NCI-H1930 (cell line): ENCODE measurements at places on chromosomes 5 and 9.
A peak's percentile ranks its signal among the peaks of the same experiment; 100 is the strongest.

GRCh38 chr9:129612123-129612522 lies 8.8 kb downstream of the C9orf50 start:
- DNase-seq: no peak

DNA sequence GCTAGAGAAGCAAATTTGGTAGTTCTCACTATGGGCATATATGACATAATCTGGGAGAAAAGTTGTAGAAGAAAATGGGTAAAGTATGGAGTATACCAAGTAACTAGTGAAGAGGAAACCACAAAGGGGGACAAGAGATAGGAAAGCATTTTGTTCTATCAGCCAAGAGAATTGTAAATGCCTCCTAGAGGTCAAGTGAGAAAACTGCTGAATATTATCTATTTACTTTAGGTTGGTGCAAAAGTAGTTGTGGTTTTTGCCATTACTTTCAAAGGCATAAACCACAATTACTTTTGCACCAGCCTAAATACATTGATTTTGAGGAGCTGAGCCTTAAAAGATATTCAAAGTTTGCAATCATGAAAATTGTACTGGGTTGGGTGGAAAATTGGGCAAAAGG lies 126.7 kb upstream of the GRHPR start:
- DNase-seq: no peak

GRCh38 chr5:151742870-151743294 lies 15.5 kb downstream of the ATOX1 start:
- no peak for DNase-seq

GRCh38 chr5:55936100-55936693 lies 58.6 kb downstream of the IL6ST start:
- peak; percentile 17 for DNase-seq

GRCh38 chr9:137959641-137960411 lies 82.2 kb downstream of the CACNA1B start:
- DNase-seq: no peak

- DNase-seq: no peak
Measured at GRCh38 chr9:3884736-3885135, 358.9 kb upstream of the RFX3 start.

DNA sequence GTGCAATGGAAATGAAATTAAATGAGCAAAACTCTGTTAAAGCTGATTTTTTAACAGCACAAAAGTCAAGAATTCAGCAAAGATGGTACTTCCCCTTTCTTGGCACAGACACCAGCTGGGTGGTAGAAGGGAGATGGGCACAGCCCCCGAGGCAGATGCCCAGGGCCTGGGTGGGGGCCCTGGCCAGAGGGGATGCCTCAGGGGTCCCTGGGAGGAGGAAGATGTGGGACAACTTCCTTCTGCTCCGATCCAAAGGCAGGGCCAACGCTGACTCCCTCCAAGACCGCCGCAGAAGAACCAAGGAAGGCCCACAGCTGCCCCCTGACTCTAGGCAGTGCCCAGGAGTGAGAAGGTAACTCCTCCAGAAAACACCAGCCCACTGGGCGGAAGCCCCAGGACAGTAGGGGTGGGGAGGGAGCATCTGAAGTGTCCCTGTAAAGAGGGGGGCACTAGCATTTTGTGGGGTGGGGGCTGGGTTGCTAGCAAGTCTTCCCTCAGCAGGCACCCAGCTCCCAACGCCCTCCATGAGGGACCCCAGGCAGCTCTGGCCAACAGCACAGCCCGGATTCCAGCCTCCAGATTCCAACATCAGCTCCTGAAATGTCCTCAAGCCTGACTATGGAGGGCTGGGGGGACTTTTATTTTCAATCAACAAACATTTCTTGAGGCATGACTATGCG lies 4.9 kb downstream of the NACC2 start:
- no peak for DNase-seq

GRCh38 chr5:118616281-118616680 lies 372.1 kb downstream of the DTWD2 start:
- no peak for DNase-seq

GRCh38 chr9:89591274-89592212 lies 13.3 kb upstream of the GADD45G start:
- no peak for DNase-seq

- DNase-seq: no peak
Measured at GRCh38 chr5:176742246-176743105, 67.9 kb upstream of the UNC5A start.

DNA sequence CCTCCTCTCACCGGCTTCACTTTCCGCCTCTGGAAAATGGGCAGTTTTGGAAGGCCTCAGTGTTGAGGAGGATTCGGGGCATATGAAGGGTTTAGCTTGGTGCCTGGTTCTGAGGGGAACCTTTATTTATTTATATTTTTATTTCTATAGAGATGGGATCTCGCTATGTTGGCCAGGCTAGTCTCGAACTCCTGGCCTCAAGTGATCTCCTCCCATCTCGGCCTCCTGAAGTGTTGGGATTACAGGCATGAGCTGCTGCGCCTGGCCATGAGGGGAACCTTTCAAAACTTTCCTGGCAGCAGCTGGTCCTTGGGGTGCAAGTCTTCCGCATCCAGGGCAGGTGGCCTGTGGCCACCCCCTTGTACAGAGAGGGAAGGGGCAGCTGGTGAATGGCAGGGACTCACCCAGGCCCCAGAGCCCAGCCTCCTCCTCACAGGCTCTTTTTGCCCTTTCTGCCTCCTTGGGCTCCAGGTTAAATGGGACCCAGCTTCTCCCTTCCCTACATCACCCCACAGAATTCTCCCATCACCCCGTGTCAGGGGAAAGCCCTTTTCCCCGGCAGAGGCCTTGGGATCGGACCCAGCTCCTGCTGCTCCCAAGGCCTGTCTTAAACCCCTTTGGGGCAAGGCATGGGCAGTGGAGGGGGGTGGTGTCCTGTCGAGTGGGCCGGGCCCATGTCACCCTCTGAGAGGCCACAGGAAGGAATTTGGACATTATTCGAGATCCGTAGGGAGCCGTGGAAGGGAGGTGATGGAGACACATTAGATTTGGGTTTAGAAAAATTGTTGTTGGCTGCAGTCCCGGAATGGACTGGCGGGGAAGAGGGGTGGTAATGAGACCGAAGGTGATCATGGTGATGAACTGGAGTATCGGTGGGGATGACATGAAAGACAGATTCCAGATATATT lies 5.9 kb downstream of the NCS1 start:
- DNase-seq: no peak

- no peak for DNase-seq
Measured at GRCh38 chr5:151021746-151022145, 1.4 kb downstream of the GPX3 start.

- DNase-seq: no peak
Measured at GRCh38 chr5:91293131-91293530, 90.0 kb downstream of the ARRDC3 start.

- no peak for DNase-seq
Measured at GRCh38 chr5:56914678-56915077, 5.3 kb downstream of the SETD9 start.

GRCh38 chr5:139669662-139670368 lies 21.7 kb downstream of the CXXC5 start:
- no peak for DNase-seq

DNA sequence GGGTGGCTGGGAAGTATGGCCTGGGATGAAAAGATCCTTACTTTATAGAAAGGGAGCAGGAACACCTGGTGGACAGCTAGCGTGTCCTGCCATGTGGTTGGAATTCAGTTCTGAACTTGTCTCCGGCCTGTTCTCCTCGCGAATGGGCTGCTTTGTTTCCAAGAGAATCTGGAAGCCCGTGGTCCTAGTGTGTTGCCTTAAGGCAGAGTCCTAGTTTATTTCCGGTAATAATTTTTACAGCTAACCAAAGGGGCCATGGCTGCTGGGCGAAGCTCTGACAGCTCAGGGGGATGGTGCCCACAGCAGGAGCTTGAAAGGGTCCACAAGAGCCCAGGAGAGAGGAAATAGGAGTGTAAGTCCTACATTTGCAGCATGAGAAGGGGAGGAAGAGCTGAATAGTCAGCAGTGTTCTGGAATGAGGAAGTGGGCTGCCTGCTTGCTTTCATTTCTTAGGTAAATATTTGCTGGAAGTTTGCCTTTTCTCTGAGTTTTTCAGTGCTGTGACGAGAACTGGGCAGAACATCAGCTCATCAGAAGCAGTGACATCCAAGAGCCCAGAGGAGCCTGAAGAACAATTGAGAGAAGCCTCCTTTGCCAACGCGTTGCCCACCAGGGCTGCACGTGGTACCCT lies 13.1 kb upstream of the IGFBPL1 start:
- DNase-seq: no peak

DNA sequence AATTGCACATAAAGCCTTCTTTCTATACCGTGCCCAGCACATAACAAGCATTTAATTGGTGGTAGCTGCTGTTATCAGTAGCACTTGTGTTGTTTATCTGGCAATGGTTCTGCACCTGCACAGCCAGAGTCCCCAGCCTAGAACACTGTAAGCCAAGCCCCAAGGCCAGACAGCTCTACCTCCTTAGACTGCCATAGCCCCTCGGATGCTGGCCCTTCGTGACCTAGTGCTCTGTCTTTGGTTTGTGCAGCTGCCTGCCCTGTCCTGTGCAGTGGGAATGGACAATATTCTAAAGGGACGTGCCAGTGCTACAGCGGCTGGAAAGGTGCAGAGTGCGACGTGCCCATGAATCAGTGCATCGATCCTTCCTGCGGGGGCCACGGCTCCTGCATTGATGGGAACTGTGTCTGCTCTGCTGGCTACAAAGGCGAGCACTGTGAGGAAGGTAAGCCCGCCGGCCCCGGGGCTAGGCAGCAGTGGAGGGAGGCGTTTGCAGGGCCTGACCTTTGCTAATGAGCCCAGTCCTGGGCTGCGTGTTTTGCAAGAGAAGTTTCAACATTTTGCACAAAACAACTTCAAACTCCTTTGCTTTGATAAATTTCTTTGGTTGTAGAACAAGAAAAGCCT lies 173.3 kb upstream of the WWC1 start:
- DNase-seq: no peak

GRCh38 chr9:122656378-122656777 lies 1.0 kb downstream of the OR1B1 start:
- no peak for DNase-seq

DNA sequence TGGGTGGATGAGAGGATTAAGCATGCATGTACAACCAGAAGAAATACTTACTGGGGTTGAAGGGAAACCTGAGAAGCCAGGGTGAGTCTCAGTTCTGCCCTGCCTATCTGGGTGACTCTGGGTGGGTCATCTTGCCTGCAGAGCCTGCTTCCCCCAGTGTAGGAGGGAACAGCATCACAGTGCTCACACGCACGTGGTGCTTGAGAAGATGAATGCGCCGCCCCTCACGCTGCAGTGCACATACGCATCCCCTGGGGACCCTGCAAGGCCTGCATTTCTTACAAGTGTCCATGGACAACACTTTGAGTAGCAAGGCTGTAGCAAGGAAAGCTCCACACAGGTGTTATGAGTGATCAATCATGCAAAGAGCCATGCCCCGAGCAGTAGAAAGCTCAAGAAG lies 18.7 kb upstream of the GABBR2 start:
- DNase-seq: no peak

DNA sequence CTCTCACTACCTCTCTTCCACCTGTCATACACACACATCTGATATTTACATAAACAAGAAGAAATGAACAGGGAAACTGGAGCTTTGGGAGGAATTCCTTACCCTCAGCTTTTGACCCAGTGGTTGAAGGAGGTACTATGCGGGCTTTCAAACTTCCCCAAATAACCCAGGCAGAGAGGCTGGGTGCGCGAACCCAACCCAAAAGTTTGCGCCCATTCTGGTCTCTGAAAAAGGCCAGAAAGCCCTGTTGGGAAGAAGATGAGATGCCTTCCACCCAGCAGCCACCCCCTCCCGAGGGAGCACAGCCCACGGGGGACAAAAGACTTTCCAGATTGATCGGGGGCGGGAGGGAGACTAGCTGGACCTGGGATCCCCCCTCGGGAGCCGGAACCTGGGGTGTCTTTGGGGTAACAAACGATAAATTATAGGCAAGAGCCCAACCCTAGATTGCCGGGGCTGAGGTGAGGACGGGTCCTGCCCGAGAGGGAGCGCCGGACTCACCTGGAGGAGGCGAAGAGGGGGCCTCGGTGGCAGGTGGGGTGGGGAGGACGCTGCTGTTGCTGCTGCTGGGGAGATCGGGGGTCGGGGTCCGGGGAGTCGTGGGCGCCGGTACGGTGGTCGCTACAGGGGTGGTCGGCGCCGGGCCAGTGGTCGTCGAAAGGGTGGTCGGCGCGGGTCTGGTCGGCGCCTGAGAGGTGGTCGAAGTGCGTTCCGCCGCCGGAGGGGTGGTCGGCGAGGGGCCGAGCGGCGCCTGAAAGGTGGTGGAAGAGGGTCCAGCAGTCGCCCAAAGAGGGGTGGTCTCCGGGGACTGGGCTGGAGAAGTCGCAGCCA lies 798 bp downstream of the MEGF9 start:
- no peak for DNase-seq

- no peak for DNase-seq
Measured at GRCh38 chr5:36642089-36642488, 35.7 kb downstream of the SLC1A3 start.

DNA sequence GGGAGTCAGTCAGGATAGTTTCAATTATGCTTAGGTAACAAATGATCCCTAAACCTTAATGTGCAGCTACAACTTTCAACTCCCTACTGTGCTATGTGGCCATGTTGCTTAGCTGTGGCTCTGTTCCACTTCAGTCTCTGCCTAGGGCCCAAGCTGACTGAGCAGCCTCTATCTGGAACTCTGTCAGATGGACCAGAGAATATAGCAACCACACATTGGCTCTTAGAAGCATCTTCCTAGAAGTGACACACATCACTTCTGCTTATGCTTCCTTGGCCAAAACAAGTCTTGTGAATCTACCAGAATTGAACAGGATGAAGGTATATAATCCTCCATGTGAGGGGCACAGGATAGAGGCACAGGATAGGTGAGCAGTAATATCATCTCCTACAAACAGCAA lies 36.7 kb upstream of the TNC start:
- DNase-seq: no peak

- DNase-seq: no peak
Measured at GRCh38 chr9:18154661-18155060, 319.3 kb upstream of the ADAMTSL1 start.

DNA sequence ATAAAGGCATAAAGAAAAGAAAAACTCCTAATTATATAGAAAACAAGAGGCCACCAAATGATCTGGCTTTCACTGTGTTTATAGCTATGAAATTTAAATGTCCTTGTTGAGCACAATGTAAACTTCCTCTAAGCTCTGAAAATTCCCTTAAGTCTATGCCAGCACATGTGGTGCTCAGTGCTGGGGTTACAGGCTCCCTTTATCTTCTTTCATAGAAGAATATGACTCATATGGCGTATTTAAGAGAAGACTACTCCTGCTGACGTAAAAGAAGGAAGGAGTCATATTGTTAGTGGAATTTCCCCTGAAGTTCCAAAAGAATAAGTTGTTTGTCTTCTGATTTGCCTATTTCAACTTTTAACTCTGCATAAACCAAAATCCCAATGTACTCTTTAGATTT lies 30.4 kb downstream of the RNF145 start:
- no peak for DNase-seq
